Colonic mucosa (tissue), 4 donors: ENCODE measurements at places on chromosomes 1 and 21. TPM values are rescaled to one million over a fixed set of nuclear protein-coding genes. Genes with fewer than 3 reads are reported as not detected.
A peak's percentile ranks its signal among the peaks of the same experiment; 100 is the strongest.

NTNG1 gene
- total RNA-seq: 0.30 TPM

LCE6A gene
- not detected for total RNA-seq

GRCh38 chr1:172004671-172005070 is 163.4 kb downstream of the DNM3 start:
- no peak for DNase-seq

- peak; percentile 57 for DNase-seq
Measured at GRCh38 chr1:45205011-45205909, 1.1 kb downstream of the ZSWIM5 start.

- peak; percentile 71 for DNase-seq
Measured at GRCh38 chr1:21338573-21339355, 48.5 kb upstream of the ECE1 start.

GRCh38 chr1:155197901-155198546 is 9.7 kb downstream of the THBS3 start:
- no peak for DNase-seq
